ENCODE measurements at places on chromosomes 2 and 18.

DNA sequence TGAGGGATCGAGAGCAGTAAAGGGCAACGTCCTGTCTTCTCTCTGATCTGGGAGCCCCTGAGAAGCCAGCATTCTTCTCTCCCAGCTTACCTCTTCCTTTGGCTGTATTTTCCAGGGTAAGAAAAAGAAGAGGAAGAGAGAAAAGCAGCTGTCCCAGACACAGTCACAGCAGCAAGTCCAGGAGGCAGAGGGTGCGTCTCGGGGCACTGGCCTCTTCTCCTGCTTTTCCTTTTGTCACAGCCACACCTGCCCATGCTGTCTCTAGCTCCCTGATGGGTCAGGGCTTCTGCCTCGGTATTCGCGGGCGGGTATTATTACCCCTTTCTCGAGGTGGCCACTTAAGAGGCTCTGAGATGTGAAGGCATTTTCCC is 20.3 kb downstream of the TGOLN2 start:
- DNase-seq: no peak

DNA sequence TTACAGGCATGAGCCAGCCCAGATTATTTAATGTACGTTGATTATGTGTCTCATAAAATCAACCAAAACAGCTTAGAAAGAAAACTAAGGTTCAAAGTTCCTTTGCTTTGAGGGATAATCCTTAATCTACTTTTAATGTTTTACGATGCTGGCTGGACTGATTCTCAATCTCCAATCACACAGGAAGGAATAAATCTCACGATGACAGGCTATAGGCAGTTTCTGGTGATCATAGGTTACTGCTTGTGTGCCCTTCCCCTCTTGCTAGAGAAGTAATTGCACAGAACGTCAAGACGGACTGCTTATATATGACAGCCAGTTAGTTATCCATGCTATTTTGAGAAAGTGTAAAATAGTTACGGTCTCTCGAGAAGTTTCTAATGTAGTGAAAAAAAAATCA is 43.1 kb downstream of the C2orf74 start:
- DNase-seq: no peak

- no peak for DNase-seq
Observed at GRCh38 chr2:3216841-3217495, 160.7 kb downstream of the EIPR1 start.

- DNase-seq: peak; percentile 74
Observed at GRCh38 chr2:105294844-105295481, 34.6 kb downstream of the TGFBRAP1 start.

DNA sequence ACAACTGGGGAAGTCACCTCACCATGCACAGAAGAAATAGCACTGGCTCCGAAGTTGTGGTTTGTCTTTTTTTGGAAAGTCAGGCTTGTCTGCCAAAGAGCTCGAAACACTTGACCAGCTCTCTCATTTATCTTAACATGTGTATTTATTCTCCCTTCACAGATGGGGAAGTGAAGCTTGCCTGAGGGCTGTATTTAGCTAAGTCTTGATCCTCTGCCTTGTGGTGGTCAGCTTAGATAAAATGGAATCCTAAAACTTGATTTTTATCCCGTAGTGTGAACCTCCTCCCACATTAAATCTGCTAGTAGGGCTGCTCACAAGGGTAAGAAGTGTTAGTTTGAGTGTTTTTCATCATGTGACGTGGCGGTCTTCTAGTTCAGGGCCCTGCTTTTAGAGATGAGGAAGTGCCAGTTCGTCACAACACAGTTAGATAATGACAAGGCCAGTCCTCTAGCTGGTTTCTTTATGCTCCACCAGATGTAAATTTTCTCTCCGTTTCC is 89.7 kb downstream of the TMEM247 start:
- DNase-seq: peak; percentile 20

GRCh38 chr2:181762000-181762399 is 81.7 kb upstream of the NEUROD1 start:
- DNase-seq: no peak

GRCh38 chr2:200486529-200486928 is 23.3 kb downstream of the KCTD18 start:
- DNase-seq: peak; percentile 31

- no peak for DNase-seq
Observed at GRCh38 chr2:226559536-226559935, 240.1 kb downstream of the IRS1 start.

DNA sequence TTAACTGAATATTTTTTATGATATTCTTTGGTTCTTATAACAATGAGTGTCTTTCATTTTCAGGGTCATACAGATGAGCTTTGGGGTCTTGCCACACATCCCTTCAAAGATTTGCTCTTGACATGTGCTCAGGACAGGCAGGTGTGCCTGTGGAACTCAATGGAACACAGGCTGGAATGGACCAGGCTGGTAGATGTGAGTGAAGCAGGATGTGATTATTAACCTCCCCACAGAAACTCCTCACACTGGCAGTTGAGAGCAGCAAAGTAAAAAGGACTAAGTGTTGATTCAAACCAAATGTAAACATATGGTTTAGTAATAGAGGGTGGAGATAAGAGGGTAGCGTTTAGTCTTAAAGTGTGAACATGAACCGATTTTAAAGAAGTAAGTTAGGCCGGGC is 57.8 kb downstream of the COX7A2L start:
- no peak for DNase-seq

DNA sequence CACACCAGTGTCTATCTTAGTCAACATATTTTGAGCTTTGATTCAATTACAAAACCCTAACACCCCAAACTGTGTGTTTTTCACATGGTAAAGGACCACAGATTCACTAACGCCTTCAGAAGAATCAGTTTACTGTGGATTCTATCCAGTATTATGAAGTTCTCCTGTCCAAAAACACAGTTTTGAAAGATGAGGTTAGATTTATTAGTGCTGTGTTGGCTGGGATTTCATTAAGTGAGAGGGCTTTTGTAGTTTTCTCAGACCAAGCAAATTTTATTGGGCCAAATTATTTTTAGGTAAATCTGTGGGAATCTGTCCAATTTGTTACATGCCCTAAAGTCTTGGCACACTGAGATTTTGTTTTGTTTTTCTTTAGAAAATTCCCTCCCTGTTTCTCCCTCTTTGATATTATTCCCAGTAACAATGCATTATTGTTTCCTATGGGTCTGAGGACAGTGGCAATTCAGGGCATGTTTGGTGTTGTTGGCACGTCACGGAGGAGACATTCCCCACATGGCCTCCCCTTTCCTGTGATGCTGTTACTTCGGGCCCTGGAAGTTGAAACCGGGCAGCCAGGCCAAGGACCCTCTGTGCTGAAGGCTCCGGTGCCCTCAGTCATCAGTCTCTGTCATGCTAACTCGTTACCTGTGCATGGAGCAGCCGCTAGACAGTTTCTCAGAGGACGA is 87.5 kb upstream of the ALKAL2 start:
- DNase-seq: no peak

GRCh38 chr2:66305718-66306117 is 129.2 kb upstream of the MEIS1 start:
- peak; percentile 9 for DNase-seq

- no peak for DNase-seq
Observed at GRCh38 chr2:147358375-147358774, 486.5 kb upstream of the ACVR2A start.

- peak; percentile 23 for DNase-seq
Observed at GRCh38 chr18:63545000-63545399, 2.8 kb downstream of the SERPINB12 start.

- DNase-seq: no peak
Observed at GRCh38 chr2:152682663-152683062, 34.6 kb downstream of the PRPF40A start.

DNA sequence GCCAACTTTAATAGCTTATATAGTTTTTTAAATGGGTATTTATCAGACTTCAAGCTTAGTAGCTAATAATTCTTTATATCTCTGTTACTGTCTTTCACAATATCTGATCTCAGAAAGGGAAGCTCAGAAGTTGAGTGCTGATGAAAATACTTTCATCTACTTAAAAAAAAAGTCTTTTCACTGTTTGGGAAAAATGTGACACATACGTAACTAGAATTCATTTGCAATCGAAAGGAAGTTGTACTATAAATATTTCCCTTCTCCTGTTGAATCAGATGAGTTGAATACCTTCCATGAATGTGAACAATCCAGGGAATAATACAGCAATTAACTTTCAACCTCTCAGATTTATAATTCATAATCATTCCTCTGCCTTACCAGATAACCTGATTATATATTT is 811 bp upstream of the SCG2 start:
- DNase-seq: no peak

GRCh38 chr2:174789001-174789400 is 24.7 kb upstream of the CHRNA1 start:
- no peak for DNase-seq

- no peak for DNase-seq
Observed at GRCh38 chr2:177651833-177652232, 259.3 kb downstream of the AGPS start.

DNA sequence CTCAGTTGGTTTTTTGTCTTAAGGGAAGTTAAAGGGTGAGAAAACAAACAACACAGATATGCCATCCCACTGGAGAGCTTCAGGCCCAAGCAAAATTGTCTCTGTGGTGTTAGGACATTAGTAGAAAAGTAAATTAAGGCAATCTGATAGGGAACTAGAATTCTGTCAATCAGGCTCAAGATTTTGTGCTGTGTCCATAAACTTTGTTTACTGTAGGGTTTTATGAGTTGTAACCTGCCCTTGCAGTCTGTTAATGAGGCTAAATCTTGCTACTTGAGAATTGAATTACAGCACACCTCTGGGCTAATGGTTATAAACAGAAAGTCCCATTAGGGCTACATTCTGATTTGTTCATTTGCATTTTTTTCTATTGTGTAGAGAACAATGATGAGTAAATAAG is 78.0 kb upstream of the OTX1 start:
- DNase-seq: no peak

Data from fibroblast of skin of abdomen (primary cell).